Myometrial cell (primary cell): ENCODE measurements at places on chromosomes 3 and 15. TPM values are rescaled to one million over a fixed set of nuclear protein-coding genes. Genes with fewer than 3 reads are reported as not detected.

The GPR27 gene
- total RNA-seq: not detected in 2 replicates

The DUOX1 gene
- total RNA-seq: not detected in 2 replicates

The SLC9C1 gene
- not detected in 2 replicates for total RNA-seq

The AADACL2 gene
- total RNA-seq: not detected in 2 replicates

The POC1A gene
- total RNA-seq: 11.2 and 15.8 TPM in 2 replicates
